Right cardiac atrium (tissue), 5 donors: ENCODE measurements at places on chromosomes 16 and 17.

DNA sequence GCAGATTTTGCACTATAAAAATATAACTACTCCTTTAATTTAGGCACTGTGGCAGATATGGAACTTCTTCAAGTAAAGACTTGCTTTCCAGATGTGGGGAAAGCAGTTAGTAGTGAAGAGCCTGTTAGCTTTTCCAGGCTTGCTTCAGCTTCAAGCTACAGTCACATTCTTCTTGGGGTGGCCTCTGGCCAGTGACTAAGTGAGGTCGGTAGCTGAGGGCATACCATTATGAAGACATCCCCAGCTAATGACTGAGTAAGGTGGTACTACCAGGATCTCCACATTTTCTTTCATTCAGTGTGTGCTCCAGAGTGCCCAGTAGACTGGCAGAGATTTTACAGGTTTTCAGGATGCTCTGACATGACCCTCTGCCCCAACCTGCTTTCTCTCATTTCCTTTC, 167.1 kb upstream of the KIF2B start:
- no peak for DNase-seq

DNA sequence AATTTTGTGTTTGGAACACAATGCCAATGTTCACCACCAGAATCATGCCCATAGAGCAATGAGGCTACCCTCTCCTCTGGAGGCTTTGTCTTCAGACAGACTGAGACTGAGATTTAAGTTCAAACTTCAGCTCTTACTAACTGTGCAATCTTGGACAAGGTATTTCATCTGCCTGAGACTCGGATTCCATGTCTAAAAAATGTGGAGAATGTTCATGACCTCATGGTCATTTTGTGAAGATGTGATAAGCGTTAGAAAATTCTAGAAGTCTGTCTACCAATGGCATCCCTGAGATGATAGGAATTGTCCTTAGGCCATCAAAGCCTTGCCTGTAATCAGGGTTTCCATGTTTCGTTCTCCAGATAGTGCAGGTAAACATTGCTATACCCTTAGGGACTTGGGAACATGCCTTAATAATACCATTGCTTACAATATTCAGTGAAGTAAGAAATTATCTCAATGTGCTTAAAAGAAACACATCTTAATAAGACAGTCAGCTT, 388.2 kb upstream of the MAF start:
- DNase-seq: no peak

- no peak for DNase-seq
Measured at GRCh38 chr16:87336434-87337240, 19.4 kb upstream of the C16orf95 start.

GRCh38 chr16:89094252-89094879, 714 bp downstream of the ACSF3 start:
- no peak for DNase-seq

- DNase-seq: no peak
Measured at GRCh38 chr17:35953720-35954119, 10.2 kb upstream of the LYZL6 start.

- DNase-seq: peak; percentile 73
Measured at GRCh38 chr16:67542464-67542863, 13.8 kb downstream of the RIPOR1 start.

DNA sequence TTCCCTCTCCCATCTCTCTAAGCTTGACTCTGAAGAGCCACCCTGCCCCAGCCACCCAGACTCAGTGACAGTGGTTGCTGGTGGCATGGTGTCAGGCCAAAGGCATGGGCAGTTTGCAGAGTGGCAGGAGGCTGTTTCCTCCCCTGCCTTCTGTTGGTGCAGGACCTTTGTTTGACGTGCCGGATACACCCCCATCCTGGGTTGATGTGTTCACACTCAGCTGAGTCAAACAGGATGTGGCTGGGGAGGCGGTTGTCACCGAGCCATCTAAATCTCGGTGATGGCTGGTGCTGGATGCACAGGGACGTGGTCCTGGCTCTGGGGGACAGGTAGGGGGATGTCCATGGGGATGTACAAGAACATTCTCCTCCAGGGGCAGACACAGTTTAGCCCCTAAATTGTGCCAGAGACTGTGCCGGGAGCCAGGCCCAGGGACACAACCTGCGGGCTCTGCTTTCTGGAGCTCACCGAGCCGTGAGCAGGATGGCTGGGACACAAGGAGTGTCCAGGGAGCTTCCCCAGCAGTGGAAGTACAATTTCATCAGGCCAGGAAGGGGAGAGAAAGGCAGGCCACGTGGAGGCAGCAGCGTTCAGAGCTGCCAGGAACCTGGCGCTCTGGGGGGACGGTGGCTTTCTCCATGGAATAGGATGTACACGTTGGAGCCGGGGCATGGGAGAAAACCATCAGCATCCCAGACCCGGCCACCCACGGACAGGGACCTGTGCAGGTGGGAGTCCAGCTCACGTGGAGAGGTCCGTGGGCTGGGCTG, 264.2 kb downstream of the SEC14L1 start:
- DNase-seq: peak; percentile 80

GRCh38 chr16:85465328-85466303, 147.5 kb upstream of the GSE1 start:
- peak; percentile 90 for DNase-seq

- no peak for DNase-seq
Measured at GRCh38 chr17:64572682-64573154, 65.9 kb downstream of the CEP95 start.

GRCh38 chr17:79919164-79919585, 79.9 kb upstream of the CBX4 start:
- DNase-seq: peak; percentile 94

- no peak for DNase-seq
Measured at GRCh38 chr17:49571764-49572163, 3.9 kb upstream of the NXPH3 start.

DNA sequence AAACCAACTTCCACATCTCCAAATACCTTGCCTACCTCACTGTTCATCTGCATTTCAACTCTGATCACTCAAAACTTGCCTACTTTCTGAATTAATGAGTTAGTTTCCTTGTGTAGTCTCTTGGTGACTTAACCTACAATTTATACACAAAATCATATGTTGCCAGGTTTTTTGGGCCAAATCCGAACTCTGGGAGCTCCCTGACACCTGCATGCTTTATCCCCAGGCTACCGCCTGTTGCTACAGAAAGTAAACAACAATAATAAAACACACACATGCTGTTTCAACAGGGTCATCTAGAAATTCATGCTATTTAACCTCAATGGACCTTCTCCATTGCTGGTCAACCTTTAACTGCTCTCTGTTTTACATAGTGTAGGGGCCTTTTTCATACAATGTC, 104.5 kb upstream of the AXIN2 start:
- DNase-seq: no peak

- no peak for DNase-seq
Measured at GRCh38 chr16:80627108-80627507, 86.3 kb downstream of the DYNLRB2 start.

- no peak for DNase-seq
Measured at GRCh38 chr16:14050291-14051027, 20.7 kb upstream of the MRTFB start.

DNA sequence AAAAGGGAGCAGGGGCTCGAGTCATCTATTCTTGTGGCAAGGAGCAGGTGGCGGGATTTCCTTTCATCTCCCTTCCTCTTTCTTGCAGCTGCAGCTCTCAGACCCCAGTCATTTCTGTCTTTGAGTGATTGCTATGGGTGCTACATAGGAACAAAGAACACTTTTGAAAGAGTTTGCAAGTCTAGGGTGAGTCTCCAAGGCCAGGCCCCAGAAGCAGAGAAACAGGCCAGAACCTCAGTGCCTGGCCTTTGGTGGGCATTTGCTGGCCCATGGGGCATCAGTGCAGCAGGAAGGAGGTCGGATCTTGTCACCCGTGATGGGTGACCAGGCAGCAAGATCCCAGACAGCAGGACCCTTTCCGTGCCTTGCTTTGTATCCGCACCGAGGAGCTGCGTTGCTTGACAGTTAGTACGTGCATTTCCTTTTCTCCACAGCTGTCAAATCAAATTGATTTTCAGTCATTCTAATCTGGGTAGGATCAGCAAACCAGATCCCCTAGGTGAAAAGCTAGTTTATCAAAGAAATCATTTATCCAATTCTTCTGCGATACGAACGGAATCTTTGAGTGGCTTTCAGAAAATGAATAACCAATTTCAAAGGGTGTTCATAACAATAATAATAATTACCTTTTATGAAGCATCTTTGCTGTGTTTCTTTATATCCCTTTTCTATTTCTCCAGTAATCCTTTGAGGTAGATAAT, 244.6 kb upstream of the MAF start:
- no peak for DNase-seq

DNA sequence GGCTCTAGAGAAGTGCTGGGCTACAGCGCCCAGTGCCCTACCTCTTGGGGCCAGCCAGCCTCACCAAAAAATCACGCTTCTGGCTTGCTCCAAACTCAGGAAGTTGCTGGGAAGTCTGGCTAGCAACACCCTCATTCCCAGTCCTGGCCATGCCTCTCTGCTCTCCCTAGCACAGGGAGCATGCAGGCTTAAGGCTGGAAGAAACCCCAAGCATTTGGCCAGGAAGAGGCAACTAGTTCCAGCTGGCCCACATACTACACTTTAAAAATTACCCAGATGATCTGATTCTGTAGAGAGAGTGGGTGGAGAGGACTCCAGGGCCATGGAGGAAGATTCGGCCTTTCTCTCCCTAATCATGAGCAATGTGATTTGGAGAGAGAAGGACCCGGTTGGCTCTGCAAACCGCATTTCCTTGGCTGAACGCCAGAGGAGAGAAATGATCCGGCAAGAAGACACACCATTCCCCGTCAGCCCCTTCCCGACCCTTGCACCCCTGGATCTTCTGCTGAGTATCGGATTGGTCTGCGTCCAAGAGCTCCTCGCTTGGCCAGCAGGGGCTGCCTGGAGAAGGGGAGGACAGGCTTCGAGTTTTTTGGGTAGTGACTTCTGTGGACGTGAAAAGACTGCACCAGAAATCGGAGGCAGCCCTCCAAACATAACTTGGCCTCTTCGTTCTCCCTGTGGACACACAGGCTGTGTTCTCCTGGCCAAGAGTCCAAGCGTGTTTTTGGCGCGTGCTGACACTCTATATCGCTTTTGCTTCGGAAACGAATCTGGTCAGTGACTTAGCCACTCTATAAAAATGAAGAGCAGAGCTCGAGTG, 406.3 kb downstream of the WWOX start:
- peak; percentile 92 for DNase-seq

- DNase-seq: no peak
Measured at GRCh38 chr16:3854750-3855541, 25.6 kb downstream of the CREBBP start.

DNA sequence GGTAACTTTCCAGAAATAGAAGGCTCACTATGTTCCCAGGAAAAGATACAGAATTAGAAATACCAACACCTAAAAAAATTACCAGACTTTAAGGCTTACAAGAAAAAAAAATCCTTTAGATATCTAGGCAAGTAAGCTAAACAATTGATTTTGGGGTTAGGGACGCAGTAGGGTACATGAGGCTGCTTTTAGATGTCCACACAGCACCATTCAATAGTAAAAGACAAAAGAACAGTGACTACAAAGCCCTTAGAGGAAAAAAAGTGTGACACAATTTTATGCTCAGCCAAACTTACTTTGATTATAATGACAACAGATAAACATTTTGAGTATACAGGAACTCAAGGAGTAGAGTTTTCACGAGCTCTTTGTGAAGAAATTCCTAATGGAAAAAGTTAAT, 29.9 kb downstream of the METTL16 start:
- no peak for DNase-seq

DNA sequence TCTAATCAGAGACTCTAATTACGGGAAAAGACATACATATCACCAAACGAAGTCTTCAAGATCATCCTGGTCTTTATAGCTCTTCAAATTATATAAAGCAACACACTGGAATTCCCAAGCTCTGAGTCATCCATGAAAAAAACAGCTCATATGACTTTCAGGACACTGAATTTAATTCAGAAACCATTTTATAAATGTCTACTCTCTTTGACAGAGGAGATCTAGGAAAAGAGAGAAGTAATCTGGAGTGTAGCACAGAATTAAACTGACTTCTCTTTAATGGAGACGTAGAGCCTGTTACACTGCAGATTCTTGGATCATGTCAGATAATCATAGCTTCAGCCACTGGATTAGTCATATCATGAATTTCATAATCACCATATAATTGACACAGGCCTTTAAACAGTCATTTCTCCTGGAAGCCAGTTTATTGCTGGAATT, 86.8 kb upstream of the WSB1 start:
- DNase-seq: no peak

DNA sequence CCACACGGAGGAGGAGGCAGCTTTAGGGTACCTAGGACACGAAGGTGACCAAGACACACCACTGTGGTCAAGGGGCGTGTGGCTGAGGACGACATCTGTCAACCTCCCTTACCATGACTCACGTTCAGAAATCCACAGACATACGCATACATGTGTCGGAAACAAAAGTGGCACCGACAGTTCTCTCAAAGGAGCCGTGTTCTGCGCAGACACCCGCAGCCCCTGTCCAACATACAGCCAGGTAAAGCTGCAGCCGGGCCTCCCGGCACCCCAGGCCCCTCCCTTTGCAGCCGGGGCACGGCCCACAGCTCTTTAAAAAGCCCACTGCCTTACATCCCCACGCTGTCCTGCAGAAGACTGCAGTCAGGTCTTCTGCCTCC, 40.5 kb upstream of the KLHDC4 start:
- no peak for DNase-seq

GRCh38 chr17:75806822-75807500, 22.4 kb downstream of the UNK start:
- peak; percentile 61 for DNase-seq

DNA sequence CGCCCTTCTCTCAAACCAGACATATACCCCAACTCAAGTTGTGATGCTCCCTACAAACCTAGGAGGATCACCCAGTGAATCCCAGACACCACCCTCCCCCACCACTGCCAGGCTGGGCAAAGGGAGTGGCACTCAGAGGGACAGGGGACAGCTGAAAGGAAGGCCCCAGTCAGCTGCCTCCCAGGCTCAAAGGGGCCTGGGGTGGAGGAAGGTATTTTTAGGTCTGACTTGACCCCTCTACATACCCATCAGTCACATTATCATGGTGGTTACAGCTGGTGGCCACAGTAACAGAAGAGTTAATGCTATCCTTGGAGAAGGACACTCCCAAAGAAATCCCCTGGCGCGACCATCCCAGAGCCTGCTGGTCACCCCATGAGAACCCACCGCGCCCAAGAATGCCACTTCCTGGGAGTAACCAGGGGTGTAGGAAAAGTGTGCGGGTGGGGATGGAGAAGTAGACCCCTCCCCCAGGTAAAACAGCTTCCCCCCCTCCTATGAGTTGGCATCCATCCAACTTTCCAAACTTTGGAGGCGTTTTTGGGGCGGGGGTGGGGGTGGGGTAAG, 1.1 kb downstream of the CACNB1 start:
- DNase-seq: no peak

GRCh38 chr17:75722076-75722475, 817 bp downstream of the ITGB4 start:
- DNase-seq: no peak
